ENCODE measurements at places on chromosomes 12 and 14.

DNA sequence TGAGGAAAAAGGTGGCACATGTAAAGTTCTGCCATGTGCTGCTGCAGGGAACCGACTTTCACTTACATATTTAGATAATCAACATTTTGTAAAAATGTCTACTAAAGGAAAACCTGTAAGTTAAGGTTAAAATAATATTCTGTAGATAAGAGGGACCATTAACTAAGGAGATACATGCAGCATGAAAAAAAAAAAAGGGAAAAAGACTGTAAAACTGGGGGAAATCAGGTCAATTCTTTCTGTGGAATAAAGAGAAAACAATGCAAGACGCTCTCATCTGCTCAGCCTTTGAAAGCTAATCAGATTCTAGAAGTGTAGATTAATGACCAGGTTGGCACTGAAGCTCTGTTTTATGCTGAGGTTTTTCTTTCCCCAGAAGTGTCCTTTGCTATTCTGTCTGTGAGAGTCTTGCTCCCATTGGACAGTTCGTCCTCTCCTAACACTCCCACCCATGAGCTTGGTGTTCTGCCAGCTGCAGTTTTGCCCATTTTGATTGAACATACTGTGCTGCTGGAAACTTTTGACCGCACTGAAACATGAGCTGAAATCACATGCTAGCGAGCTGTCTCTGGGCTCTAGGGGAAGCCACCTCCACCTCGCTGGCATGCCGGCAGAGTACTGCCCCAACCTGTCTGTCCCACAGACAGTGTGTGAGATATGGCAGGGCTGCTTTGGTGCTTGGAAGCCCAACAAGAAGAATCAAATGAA, 39.7 kb downstream of the PPTC7 start:
- no peak for DNase-seq

- no peak for DNase-seq
These were observed 1.6 kb upstream of the DGKA start for GRCh38 chr12:55929306-55929791.

DNA sequence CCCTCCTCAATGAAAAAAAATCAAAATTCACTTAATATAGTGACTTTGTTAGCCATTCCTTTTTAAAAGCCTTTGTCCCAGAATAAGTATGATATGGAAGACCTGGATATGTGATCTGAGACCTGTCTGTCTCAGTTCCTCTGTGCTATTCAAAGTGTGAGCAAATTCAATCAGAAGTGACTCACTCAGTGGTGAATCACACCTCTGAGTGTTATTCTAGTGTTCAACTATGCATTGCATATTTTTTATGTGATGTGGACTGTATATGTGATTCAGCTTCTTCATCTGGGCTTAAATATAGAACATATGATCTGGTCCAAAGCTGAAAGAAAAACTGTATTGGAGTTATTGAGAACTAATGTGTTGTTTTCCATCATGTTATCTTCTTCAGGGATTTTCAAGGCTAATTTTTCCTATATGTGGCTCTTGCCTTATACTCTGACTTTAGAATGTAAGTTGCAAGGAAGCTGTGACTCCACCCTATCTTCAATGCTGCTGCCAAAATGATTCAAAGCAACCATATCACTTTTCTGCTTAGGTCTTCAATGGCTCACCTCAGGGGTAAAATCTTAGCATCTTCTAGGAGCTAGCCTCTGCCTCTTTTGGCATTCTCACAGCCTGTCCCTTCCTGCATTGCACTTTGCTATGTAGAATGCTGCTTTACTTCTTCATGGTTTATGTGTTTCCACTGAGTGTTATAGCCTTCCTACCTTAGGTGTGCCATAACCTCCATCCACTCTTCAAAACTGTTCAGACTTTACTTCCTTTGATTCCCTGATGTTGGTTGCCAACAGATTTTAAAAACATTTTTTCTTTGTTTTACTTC, 169.8 kb downstream of the OTOGL start:
- DNase-seq: peak; percentile 28

DNA sequence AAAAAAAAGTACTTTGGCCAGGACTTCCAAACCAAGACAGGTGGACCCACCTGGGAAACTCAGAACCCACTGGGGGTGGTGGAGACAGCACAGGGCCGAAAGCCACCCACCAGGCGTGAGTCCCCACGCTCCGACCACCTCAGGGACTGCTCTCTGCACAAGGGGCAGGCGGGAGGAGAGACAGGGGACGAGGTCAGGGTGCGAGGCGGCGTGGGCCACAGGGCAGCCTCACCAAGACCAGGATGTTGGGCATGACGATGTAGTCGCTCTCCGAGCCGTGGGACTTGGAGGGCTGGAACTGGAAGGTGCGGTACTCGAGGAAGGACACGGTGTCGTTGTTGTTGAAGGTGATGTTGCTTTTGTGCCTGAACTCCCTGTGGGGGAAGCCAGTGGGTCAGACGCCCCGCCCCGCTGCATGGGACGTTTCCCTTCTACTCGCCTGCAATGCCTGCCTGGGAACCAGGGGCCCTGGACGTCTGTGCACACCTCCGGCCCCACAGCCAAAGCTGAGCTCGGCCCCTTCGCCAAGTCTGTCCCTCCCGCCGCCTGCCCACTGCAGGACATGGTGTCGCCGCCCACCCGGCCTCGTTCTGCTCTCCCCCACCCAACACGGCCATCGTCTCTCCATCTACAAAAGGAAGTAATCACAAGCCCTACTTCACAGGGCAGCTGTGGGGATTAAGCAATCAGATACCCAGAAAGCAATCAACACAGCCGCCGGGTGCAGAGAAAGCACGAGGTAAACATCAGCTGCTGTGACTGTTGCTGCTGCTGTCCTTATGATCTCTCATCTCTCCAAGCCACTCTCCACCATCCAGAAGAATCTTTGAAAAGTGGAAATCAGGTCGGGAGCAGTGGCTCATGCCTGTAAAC, 48.7 kb downstream of the SCARB1 start:
- no peak for DNase-seq

DNA sequence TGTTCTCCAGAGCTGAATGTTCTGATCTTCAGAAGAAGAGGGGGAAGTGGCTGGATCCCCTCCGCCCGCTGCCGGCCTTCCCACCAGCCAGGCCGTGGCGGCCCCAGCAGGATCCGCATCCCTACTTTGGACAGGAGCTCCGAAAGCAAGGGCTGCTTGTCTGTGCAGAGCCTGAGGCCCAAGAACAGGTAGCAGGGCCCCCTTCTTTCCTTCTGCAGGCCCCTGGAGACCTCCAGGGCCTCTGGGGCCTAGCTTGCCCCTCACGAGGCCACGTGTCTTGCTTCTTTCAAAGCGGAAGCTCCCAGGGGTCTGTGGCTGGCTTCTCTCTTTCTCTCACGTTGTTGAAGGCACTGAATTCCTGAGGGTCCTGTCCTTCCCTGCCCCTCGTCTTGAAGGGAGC, 13.2 kb downstream of the PGF start:
- no peak for DNase-seq

- DNase-seq: no peak
These were observed 43.1 kb upstream of the ABCC9 start for GRCh38 chr12:21984375-21984774.

GRCh38 chr14:101045511-101045910, 142.0 kb upstream of the RTL1 start:
- no peak for DNase-seq

Data from H54 (cell line).